ENCODE measurements at places on chromosomes 13 and 19.

DNA sequence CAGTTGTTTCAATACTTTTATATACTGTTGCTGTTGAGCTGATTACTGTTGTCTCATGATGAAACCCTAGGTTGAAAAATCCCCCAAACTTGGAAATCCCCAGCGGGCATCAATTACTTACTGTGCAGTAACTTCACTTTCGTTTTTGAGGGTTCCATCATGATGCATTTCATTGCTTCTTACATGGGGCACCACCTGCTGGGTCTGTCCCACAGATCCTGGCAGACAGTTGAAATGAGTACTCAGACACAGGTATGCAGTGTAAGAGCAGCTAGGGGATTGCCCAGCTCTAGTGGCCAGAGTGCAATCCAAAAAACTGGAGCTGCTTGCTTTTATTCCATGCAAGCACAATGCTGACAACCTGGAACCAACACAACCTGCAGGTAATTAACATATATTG lies 132.5 kb upstream of the ZNF91 start:
- DNase-seq = no peak

DNA sequence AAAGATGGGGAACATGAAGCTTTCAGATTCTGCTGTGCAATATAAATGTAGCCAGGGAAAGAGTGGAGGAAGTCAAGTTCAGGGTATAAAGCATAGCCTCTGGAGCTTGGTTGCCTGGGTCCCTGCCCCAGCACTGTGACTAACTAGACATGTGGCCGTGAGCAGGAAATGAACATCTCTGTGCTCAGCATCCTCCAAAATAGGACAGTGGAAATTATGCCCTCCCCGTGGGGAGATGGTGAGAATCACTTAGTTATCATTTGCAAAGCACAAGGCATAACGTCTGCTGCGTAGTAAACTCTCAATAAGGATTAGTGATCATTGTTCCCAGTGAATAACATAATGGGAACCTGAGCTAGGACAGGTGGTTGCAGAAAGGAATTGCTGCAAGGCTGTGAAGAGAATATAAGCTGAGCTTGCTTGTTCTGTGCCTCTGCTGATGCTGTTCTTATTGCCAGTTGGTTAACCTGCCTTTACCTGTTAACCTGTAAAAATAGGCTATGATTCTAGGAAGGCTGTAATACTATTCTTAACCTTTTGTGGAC lies 441.0 kb downstream of the COG6 start:
- no peak for DNase-seq

DNA sequence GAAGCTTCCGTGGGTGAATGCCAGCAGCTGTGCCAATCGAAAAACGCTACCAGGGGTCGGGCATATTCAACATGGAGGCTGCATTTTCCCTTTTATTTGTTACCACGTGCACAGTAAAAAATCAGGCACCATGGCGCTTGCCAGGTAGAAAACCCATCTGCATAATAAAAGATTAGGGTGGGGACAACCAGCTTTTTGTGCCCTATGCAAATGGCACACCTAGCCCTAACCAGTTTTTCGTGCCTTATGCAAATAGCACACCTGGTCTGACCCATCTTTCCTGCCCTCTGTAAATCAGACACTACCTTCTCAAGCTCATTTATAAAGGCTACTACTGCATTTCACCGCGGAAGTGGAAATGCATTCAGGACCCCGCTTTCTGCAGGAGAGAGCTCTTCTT lies 62.1 kb upstream of the FREM2 start:
- no peak for DNase-seq

GRCh38 chr13:111115965-111116521 lies 933 bp downstream of the ARHGEF7 start:
- no peak for DNase-seq

Data from omental fat pad (tissue), 4 donors.